ENCODE measurements at places on chromosomes 6 and 20. TPM values are rescaled to one million over a fixed set of nuclear protein-coding genes. Genes with fewer than 3 reads are reported as not detected.

PSORS1C2 gene
- not detected for total RNA-seq

PBOV1 gene
- total RNA-seq, result not detected

BEND6 gene
- total RNA-seq, result 1.8 TPM

SENP6 gene
- total RNA-seq, result 96.5 TPM

PDCD2 gene
- total RNA-seq, result 73.3 TPM

EPB41L1 gene
- 30.6 TPM for total RNA-seq

SLC35D3 gene
- total RNA-seq, result not detected

EPPIN gene
- not detected for total RNA-seq

CLPSL2 gene
- not detected for total RNA-seq

GMPR gene
- total RNA-seq, result 0.16 TPM

- no peak for DNase-seq
Observed at GRCh38 chr6:5361396-5361795, 100.1 kb downstream of the FARS2 start.

- no peak for DNase-seq
Observed at GRCh38 chr6:3347247-3347646, 88.5 kb downstream of the PSMG4 start.

DNA sequence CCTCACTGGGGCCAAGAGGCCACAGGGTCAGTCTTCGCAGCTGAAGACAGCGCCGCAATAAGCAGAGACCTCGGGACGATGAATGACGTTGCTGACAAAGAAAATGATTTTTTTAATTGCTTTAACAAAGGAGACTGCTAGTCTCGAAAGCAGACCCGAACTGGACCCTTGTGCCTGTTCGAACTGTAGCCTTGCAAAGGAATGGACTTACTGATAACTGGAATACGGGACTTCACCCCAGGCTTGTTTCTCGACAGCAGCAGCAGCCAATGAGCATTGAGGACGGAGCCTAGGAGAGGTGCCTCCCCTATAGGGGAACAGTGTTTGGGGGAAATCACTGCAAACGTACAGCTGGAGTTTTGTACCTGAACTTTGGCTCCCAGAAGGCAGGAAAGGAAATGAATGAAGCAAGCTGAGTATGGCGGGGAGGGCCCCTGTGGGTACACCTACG is 1.3 kb upstream of the TAF4 start:
- DNase-seq, result no peak

GRCh38 chr6:9606435-9607134 is 808.3 kb downstream of the TFAP2A start:
- DNase-seq, result no peak

GRCh38 chr6:56699066-56699654 is 56.5 kb upstream of the DST start:
- DNase-seq, result no peak

DNA sequence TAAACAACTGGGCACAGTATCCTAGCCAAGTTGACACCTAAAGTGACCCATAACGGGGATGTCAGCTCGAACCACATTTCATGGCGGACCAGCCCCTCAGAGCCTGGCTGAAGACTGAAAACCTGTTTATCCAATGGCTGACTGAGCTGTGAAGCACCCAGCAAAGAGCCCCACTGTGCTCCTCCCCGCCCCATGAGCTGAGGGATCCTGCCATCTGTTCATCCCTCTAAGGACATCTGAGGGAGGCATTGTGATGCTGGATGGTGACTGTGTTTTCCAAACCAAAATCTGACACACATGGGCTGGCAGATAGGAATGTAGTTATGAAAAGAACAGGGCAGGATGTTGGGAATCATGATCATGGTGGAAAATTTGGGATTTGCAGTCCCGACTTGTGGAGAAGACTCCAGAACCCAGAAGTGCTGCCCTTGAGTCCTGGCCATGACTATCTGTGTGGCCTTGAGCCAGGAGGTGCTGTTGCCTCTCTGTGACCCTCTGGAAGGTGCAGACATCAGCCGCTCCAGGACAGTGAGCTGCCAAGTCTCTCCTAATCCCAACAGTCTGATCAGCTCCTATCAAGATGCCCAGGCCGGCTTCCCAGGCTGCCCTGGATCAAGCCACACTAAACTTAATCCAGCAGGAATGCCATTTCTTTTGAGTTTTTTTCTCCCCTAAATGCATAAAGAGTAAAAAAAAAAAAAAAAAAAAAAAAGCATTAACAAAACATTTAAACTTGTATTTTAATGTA is 5.7 kb downstream of the EDN3 start:
- no peak for DNase-seq

DNA sequence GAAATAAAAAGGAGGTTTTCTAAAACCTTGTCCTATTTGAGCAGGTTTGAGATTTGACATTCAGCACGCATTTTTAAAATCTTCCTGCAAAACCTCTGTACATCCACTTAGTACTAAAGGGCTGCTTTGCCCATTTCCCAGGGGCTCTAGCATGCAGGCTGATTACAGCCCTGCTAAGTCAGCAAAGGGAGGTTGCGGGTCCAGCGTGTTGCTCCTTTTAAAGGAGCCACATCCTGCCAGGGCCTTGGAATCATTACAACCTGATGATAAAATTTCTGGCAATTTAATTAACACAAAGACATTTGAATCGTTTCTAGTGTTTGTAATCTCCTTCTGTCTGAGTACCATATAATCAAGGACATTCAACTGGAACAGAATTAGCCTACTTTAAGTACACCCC is 455.1 kb upstream of the CITED2 start:
- DNase-seq, result no peak

DNA sequence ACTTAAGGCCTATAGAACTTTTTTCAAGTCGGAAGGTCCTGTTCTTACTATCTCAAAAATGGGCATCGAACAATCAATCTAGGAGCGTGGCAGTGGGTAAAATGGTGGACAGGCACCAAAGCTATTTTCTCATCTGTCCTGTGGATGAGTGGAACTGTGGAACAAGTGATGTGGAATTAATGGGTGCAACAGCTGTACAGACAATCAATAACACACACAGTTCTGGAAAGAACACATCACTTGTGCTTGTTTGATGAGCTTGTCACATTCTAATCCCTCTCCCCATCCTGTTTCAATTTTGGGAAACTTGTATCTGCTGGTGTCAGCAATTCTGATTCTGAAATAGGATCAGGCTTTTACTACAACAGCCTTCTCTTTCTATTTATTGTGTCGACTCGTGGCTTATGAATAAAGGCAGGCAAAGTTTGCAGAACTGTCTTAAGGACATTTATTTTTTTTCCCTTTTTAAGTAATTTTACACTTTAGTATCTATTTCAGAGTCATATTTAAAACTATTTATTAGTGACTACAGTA is 11.5 kb downstream of the RBM24 start:
- no peak for DNase-seq

DNA sequence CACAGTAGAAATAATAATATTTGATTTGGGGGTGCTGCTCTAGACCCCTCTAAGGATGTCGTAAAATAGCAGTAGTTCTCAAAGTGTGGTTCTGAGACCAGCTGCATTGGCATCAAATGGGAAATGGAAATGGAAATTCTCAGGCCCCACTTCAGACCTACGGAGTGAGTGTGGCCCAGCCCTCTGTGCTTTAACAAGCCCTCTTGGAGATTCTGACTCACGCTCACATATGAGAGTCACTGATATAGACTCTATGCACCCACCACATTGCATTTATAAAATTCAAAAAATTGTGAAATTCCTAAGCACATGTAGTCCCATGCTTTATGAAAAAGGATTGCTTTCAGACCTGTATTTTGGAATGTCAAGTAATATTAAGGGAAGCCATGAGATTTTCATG is 14.2 kb upstream of the PPP1R16B start:
- no peak for DNase-seq

- no peak for DNase-seq
Observed at GRCh38 chr20:41006936-41007474, 21.6 kb upstream of the TOP1 start.

DNA sequence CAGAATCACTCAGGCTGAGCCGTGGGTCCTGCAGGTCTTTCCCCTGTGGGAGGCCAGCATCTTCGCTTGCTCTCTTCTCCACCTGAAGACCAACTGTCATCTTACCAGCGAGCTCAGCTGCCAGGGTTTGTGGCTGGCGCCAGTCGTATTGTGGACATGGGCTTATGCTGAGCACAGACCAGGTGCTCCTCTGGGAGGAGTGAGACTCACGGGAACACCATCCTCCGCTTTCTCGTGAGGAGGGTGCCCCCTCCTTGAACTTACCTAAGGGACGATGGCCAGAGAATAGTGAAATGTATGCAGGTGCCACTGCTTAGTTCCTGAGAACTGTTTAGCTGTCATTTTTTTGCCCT is 17.1 kb downstream of the WRNIP1 start:
- DNase-seq, result no peak

- peak; percentile 84 for DNase-seq
Observed at GRCh38 chr6:117906958-117907600, at the start of gene SLC35F1. Gene SLC35F1, plus strand, starts transcription at chr6:117907264.

- DNase-seq, result no peak
Observed at GRCh38 chr20:35821807-35822242, 50.0 kb downstream of the PHF20 start.

DNA sequence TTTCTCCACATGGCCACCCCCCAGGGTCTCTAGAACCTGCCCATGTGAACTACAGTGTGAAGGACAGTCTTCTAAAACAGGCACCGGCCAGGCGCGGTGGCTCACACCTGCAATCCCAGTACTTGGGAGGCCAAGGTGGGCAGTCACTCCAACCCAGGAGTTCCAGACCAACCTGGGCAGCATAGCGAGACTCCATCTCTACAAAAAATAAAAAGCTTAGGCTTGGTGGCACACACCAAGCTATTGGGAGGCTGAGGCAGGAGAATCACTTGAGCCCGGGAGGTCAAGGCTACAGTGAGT is 13.7 kb downstream of the ACSS1 start:
- DNase-seq, result no peak

- DNase-seq, result no peak
Observed at GRCh38 chr6:135449246-135449645, 48.3 kb downstream of the AHI1 start.

GRCh38 chr20:59575653-59576052 is 28.7 kb upstream of the PHACTR3 start:
- DNase-seq, result no peak

GRCh38 chr6:63635588-63636517 is at the start of gene PHF3:
Gene PHF3, plus strand, starts transcription at chr6:63635802. Its CDS starts 10,750 bp downstream, at chr6:63646552.
- peak; percentile 79 for DNase-seq

DNA sequence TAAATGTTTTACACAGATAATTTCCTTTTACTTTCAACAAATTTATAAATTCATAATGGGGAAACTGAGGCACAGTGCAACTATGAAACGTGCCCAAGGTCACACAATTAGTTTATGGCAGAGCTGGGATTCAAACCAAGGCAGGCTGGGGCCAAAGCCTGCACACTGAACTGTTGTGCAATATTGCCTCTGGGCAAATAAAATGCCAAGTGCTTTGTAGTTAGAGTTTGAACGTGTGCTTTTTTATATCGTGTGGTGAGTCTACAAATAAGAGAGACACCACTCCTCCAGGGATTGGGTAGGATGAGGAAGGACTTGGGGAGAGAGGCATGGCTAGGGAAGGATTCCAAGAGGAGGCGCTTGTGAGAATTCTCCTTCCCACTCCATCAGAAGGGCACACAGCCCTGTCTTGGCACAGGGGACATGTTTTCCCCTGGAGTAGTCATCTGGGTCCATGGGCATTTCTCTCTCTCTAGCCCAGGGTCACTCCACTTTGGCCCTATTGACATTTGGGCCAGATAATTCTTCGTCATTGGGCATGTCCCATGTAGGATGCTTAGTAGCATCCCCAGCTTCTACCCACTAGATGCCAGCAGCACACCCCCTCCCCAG is 2.8 kb upstream of the CDH22 start:
- DNase-seq, result no peak

GRCh38 chr6:121780325-121781321 is 345.2 kb downstream of the GJA1 start:
- DNase-seq, result no peak

GRCh38 chr6:46927066-46927465 is 5.3 kb upstream of the ADGRF5 start:
- no peak for DNase-seq

DNA sequence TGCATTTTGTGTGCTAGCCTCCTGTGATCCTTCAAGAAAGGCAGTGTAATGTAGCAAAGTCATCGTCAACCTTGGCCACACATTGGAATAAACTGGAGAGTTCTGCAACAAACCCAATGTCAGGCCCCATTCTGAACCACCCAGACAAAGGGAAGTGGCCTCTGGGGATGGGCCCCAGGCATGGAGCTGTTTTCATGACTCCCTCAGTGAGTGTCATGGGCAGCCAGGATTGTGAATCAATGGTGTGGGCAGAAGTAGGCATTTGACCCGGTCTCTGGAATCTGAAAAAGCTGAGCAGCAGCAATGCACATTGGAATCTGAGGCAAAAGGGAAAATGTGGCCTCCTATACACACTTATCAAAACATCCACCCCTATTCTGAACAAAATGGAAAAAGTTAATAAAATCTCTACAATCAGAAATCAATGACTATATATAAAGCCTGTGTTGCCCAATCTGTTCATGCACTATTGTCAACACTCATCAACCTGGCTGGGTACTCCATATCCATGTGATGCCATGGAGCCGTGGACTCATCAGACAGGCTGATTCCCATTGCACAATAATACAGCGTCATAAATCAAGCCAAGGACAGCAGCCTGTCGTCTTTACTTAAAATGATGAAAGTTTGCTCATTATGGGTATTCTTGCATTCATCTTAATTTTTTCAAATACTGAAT is 134.9 kb upstream of the STMND1 start:
- DNase-seq, result no peak

DNA sequence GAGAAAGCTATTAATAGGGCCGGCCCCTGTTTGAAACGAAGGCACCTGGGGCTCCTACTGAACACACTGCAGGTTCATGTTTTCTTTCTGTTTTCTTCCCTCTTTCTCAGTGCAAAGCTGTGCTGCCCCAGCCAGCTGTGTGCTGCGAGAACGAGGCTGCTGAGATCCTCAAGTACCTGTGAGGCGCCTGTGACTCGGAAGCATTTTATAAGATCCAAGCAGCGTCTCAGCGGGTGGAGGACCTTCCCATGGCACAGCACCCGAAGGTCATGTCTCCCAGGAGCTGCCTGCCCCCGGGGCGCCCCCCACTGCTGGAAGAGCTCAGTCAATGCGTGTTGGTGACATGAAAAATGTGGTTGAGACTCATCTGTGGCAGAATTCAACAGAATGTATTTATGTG is 66.3 kb downstream of the SMOC2 start:
- no peak for DNase-seq

DNA sequence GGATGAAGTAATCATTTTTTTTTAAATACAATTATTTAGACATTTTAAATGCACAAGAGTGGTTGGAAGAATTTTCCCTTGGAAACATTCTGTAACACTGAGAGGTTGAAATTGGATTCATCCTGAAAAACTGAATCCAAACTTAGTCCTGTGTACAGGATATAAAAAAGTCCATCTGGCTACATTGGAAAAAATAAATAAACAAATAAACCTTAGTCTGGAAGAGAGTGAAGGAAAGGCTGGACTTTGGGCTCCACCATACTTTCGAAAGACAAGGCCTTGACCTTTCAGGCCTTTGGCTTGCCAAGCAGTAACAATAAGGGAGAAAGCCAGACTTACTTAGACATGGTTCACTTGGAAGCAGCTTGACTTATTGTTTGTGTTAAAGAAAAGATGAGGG is 664.3 kb downstream of the TENT5A start:
- no peak for DNase-seq

GRCh38 chr20:6651561-6651960 is 115.9 kb upstream of the BMP2 start:
- no peak for DNase-seq

- DNase-seq, result no peak
Observed at GRCh38 chr20:42923348-42923918, 266.3 kb downstream of the PTPRT start.

Data from neural crest cell (in vitro differentiated cells).